ENCODE measurements at places on chromosomes 5 and 9. TPM values are rescaled to one million over a fixed set of nuclear protein-coding genes. Genes with fewer than 3 reads are reported as not detected.

DNA sequence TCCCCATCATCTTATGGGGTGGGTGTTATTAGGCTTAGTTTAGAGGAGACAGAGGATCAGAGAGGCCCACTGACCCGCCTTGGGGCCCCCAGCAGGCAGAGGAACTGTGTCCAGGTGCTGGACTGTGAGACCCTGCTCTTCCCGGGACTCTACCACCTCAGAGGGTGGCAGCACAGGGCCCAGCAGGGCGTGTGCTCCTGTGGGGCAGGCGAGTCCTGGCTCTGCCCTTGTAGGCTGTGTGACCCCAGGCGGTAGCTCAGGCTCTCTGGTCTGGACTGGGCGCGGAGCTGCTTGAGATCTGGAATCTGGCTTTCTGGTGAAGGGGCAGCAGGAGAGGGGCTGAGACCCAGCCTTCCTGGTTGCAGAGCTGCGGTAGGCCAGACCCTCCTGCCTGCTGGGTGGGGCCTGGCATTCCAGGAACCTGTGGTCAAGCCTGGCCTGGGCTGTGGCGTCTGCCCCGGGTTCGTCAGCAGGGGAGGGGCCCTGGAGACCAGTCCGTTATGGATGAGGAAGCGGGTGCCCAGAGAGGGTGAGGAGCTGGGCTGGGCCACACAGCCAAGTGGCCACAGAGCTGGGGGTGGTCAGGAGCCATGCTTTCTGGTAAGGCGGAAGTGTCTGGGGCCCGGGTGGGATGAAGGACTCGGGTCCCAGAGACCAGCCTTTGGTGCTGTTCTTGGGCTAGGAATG, 46.5 kb downstream of the RXRA start:
- H3K27me3 ChIP-seq: peaks cover 11% of the 10 kb centered on the region
- no peak for DNase-seq
- no peaks in the 10 kb centered on the region for H3K4me1 ChIP-seq
- no peak overlapping the region for H3K4me3 ChIP-seq
- H3K36me3 ChIP-seq: no peaks in the 10 kb centered on the region

GRCh38 chr5:83503662-83504061, 32.1 kb downstream of the VCAN start:
- H3K4me3 ChIP-seq: no peak overlapping the region
- DNase-seq: no peak
- H3K4me1 ChIP-seq: peaks cover 4% of the 10 kb centered on the region
- H3K27ac ChIP-seq: no peak overlapping the region
- peaks cover 23% of the 10 kb centered on the region for H3K27me3 ChIP-seq

GRCh38 chr5:108046955-108047670, 334.8 kb downstream of the FBXL17 start:
- no peak overlapping the region for H3K4me3 ChIP-seq
- no peaks in the 10 kb centered on the region for H3K4me1 ChIP-seq
- H3K36me3 ChIP-seq: peaks cover 14% of the 10 kb centered on the region
- DNase-seq: no peak
- H3K27ac ChIP-seq: no peak overlapping the region
- no peaks in the 10 kb centered on the region for H3K27me3 ChIP-seq

Gene MROH2B
- total RNA-seq: not detected

DNA sequence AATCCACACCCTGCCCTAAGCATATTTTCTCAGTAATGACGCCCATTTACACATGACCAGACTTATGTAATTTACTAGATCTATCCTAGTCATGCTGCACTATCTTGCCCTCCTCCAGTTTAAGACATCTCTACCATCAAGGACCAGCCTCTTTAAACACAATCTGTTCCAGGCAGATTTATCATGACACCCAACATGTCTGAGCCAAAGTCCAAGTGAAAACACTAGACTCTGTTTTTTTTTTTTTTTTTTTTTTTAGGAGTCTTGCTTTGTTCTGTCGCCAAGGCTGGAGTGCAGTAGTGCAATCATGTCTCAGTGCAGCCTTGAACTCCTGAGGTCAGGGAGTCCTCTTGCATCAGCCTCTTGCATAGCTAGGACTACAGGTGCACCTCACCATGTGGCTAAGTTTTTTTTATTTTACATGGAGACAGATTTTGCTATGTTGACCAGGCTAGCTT, 354.6 kb downstream of the ARRDC3 start:
- H3K27ac ChIP-seq: no peak overlapping the region
- no peak for DNase-seq
- H3K4me3 ChIP-seq: no peak overlapping the region
- no peaks in the 10 kb centered on the region for H3K4me1 ChIP-seq

DNA sequence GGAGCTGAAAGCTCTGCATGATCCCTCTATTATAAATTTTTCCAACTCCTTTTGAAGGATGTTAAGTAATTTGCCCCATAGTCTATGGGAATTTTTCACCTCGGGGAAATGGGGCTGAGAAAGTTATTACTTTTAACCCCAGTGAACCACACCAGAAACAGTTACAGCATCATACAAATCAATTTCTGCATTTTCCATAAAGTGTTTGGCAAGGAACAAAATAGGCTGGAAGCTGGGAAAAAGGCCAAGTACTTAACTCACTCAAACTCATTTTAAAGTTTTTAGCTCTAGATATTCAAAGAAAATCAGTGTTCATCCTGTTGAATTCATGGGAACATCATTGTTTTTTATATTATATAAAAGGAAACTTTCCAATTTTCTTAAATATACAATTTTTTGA, 160.9 kb downstream of the SH3GL2 start:
- H3K36me3 ChIP-seq: no peaks in the 10 kb centered on the region
- no peak overlapping the region for H3K27ac ChIP-seq
- no peak overlapping the region for H3K4me3 ChIP-seq
- H3K4me1 ChIP-seq: no peaks in the 10 kb centered on the region
- DNase-seq: no peak
- no peaks in the 10 kb centered on the region for H3K27me3 ChIP-seq

DNA sequence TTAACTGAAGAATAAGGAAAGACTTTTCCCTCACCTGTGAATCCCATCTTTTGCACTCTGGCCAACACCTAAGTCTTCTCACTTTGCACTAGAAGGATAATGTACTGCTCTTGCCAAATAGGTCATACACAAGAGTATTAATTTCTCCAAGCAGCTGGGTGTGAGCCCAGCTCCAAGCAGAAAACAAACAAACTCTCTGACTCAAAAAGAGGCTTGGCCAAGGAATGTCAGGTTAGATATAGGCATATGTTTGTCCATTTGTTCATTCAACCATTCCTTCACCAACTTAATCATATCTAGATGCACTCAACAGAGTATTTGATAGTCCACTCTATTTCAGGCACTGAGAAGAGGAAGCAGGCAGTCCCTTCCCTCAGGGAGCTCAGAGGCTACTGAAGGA, 84.4 kb downstream of the HTR4 start:
- no peak overlapping the region for H3K4me3 ChIP-seq
- DNase-seq: no peak
- H3K4me1 ChIP-seq: no peaks in the 10 kb centered on the region
- H3K27ac ChIP-seq: no peak overlapping the region
- H3K27me3 ChIP-seq: peaks cover 22% of the 10 kb centered on the region

- H3K36me3 ChIP-seq: no peaks in the 10 kb centered on the region
- no peaks in the 10 kb centered on the region for H3K4me1 ChIP-seq
- H3K27ac ChIP-seq: no peak overlapping the region
- no peak for DNase-seq
These were observed 682.3 kb downstream of the BRINP1 start for GRCh38 chr9:118686959-118687358.

DNA sequence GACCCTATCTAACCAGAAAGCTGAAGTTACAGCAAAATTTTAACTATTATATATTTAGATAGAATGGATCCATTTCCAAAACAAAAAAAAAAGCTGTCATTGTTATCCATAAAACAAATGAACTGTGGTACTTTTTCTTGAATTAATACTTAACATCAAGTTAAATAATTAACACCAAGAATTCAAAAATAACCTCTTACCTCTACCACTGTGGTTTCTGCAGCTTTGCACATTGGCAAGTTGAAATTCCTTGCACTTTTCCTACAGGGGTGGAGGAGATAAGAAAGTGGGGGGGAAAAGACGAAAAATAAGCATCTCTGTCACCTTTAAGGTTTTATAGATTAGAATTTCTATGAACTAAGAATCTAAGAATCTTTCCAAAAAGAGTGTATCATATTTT, 30.0 kb downstream of the OXCT1 start:
- no peaks in the 10 kb centered on the region for H3K27me3 ChIP-seq
- no peak overlapping the region for H3K27ac ChIP-seq
- peaks cover 39% of the 10 kb centered on the region for H3K36me3 ChIP-seq
- DNase-seq: no peak
- H3K4me3 ChIP-seq: no peak overlapping the region

DNA sequence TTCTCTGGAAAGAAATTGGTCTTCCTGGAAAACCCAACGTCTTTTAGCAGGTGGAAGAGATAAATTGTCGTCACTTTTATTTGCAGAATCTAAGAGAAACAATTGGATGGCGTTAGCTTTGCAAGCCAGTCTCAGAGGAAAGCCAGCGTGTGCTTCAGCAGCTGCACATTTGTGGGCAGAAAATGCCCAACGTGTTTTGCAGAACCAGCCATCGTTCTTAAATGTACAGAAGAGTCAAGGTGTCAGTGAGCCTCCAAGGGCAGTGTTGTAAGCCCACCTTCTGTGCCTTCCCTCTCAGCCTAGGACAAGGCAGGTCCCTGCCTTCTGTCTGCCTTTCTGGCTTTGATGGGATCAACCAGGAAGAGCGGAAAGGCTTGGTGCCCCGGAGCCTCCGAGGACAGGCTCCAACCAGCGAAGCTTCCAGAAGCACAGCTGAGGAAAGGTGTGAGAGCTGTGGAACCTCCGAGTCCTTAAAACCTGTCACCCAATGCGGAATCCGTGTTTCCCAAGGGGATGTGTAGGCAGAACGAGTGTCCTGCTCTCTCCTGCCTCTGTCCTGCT, 116.0 kb upstream of the IRX2 start:
- H3K4me3 ChIP-seq: no peak overlapping the region
- no peaks in the 10 kb centered on the region for H3K27me3 ChIP-seq
- H3K36me3 ChIP-seq: no peaks in the 10 kb centered on the region
- no peaks in the 10 kb centered on the region for H3K4me1 ChIP-seq
- DNase-seq: no peak

DNA sequence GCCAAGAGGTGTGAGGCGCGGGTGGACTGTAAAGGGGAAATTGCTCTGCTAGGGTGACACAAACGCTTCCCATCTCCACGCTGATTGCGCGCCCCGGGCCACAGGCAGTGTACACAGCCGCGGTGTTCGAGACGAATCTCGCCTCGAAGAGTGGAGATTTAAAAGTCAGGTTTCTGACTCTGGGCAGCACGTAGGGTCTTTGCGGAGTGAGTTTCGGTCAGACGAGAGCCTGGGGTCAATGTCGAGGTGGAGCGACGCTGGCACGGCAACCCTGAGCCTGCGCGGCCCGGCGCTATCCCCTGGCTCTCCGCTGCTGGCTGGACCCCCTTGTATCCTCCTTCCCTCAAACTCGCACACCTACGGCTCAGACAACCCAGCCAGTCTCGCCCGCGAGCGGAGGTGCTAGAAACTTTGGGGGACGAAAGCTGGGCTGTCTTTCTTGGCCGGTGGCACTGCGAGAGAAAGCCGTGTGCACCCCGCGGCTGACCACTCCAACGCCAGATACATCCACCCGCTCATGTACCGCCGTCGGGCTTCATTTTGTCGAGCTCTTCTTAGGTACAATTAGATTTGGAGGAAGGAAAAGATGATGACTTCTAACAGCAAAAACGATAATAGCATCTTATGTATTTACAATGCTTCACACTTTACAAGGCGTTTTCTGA, 5.4 kb upstream of the FOXB2 start:
- no peak for DNase-seq
- peak overlapping the region; percentile 34 for H3K27ac ChIP-seq
- peaks cover 3% of the 10 kb centered on the region for H3K36me3 ChIP-seq
- no peak overlapping the region for H3K4me3 ChIP-seq

DNA sequence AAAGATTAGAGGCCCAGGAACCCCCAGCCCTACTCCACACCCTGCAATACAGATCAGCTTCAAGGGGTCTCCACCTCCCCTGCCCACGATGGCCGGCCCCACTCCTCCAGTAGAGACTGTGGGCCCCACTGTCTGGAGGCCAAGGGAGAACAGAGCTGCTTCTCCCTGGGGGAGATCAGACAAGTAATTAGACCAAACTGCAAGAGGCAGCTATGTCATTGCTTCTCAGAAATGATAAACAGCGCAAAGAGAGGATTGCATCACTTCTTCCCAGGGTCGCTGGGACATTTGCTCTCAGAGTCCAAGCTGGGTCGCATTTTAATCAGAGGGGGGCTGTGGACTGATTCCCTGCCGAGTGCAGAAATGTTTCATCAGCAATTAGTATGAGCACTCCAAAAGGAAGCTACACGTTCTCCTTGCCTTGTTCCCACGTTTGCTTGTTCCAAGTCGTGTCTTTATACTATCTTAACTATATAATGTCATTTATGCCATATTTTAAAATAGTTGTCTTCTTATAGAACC, 59.9 kb downstream of the ROPN1L start:
- no peak overlapping the region for H3K4me3 ChIP-seq
- no peak overlapping the region for H3K27ac ChIP-seq
- H3K27me3 ChIP-seq: no peaks in the 10 kb centered on the region
- DNase-seq: no peak

Gene PKD2L2
- total RNA-seq: 0.38 TPM

GRCh38 chr5:44167540-44167939, 221.7 kb downstream of the FGF10 start:
- H3K27me3 ChIP-seq: no peaks in the 10 kb centered on the region
- H3K27ac ChIP-seq: no peak overlapping the region
- no peak for DNase-seq
- H3K36me3 ChIP-seq: no peaks in the 10 kb centered on the region

Gene ATG10
- total RNA-seq: 13.3 TPM

DNA sequence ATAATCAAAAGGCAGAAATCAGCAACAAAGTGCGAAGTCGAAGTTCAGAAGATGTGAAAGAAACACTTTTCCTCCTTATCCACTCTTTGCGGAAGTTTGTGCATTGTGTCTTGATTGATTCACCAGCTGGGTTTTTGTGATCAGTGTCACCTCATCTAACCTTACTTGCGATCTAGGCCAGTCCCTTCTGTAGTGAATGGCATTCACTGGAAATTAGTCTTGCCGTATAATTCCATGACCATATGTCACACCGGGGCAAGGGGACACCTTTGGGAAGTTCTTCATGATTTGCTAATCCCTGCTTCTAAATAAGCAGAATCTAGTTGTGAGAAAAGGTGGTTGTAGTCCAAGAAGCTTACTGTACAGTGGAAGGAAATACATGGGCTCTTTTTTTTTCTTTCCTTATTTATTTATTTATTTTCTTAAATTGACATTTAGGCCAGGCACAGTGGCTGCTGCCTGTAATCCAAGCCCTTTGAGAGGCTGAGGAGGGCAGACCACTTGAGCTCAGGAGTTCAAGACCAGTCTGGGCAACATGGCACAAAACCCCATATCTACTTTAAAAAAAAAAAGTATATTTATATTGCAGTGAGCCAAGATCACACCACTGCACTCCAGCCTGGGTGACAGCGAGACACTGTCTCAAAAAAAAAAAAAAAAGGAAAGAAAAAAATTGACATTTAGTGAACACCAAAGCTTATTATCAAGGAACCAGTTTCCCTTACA, 7.8 kb downstream of the RAI14 start:
- H3K4me1 ChIP-seq: no peaks in the 10 kb centered on the region
- H3K4me3 ChIP-seq: no peak overlapping the region
- H3K27ac ChIP-seq: no peak overlapping the region
- H3K36me3 ChIP-seq: no peaks in the 10 kb centered on the region
- H3K27me3 ChIP-seq: peaks cover 12% of the 10 kb centered on the region

Measured in activated CD8-positive, alpha-beta memory T cell treated with anti-CD3 and anti-CD28 coated beads, Interleukin-2, amount 10 ng/mL, durations not matched to agents 7 days and 5 days (primary cell).